NCI-H146 (cell line): ENCODE measurements at places on chromosomes 5 and 9.

DNA sequence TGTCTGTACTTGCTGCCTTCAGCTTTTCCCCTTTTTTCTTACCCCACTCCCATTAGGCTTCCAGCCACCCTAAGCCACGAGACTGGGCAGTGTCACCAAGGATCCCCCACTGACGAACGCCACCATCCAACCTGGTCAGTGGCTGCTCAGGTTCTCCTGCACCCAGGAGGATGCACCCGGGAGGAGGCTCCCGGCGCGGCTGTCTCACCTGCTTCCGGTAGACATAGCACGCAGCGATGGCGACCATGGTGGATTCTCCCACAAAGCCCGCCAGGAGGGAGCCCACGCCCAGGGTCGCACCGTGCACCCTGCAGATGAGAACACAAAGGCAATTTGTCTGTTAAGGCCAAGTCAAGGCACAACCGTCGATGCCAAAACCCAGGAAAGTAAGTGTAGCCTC is 48.1 kb downstream of the OTULIN start:
- DNase-seq = no peak

DNA sequence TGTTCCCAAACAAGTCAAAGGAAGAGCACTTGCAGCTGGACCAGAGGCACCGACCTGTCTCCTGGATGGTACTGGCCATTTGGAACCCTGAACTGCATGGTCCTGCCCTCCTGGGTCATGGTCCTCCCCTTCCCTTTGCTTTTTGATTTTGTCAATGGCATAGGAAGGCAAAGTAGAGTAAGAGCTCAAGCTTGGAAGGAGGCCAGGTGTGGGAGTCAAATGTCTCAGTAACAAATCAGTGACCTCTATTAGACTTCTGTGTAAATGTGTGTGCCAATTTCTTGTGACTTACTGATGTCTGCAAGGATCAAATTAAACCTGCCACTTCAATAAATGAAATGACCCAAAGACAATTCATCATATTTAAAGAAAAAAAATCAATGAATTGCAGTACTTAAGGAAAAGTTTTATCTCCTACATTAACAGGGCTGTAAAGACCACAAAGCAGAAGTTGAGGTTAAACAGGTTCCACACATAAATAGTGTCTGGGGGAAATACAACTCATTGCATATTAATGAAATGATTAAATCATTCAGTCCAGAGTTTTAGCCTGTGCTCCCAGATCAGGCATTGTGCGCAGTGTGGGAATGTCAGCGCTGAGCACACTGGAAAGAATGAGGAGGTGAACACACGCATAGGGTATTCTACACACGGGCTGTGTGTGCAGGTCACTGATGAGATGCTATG is 32.7 kb downstream of the OSMR start:
- DNase-seq = no peak

DNA sequence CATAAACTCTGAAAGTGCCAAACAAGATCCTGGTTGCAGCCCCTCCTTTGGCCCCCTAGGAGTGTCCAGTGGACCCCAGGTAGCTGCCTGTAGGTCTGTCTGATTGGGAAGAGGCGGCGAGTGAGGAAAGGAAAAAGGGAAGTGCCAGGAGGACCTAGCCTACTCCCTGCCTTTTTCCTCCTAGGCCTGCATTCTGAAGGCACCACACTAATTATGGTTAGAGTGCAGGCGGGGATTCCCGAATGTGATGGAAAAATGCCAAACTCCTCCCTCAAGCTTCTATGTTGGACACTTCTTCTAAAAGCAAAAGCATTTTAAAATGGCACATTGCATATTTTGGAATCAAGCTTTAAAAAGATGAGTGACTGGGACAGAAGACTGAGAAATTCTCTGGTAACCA is 83.2 kb upstream of the SMIM15 start:
- DNase-seq = peak; percentile 25

- DNase-seq = no peak
Measured at GRCh38 chr5:143695244-143695864, 116.6 kb upstream of the HMHB1 start.

DNA sequence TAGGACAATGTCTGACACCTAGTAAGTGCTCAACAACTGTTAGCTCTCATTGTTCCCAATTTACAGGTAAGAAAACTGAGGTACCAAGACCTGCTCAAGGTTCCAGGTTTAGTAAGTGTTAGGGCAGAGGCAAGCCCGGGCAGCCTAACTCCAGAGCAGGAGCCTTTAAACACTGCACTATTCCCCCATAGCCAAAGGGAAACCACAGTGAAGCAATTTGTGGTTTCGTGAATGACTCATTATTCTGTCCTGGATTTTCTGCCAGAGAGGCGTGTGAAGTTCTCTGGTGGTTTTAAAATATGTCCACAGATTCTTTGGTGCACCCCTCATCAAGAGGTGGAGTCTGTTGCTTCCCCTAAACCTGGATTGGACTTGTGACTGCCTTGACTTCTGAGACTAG is 1.0 kb upstream of the MCC start:
- no peak for DNase-seq

DNA sequence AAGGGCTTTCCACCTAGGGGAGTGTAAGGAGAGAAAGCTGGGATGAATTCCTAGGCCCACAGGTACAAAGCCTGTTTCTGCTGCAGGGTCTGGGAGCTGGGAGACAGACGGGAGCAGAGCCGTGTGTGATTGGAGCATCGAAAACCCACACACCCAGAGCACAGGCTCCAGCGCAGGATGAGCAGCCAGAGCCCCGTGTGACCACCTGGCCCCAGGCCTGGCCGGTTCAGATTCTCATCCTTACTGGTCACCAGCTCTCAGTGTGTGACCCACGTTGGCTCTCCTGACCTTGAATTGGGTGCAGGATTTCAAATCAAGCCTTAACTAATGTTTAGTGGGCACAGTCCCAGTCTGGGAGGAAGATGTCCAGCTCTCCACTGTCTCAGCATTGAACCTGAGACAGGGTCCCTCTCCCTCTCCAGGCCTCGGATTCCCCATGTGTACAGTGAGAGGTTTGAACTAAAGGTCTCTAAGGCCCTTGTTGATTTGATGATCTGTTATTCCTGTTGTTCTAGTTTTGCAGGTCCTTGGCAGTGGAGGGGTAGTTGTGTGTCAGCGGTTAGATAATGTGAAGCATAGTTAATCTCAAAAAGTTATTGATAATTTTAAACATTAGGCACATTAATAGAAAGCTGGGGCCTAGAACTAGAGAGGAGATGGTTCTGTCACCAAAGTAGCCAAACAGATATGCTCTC is 50.1 kb downstream of the PPARGC1B start:
- no peak for DNase-seq

DNA sequence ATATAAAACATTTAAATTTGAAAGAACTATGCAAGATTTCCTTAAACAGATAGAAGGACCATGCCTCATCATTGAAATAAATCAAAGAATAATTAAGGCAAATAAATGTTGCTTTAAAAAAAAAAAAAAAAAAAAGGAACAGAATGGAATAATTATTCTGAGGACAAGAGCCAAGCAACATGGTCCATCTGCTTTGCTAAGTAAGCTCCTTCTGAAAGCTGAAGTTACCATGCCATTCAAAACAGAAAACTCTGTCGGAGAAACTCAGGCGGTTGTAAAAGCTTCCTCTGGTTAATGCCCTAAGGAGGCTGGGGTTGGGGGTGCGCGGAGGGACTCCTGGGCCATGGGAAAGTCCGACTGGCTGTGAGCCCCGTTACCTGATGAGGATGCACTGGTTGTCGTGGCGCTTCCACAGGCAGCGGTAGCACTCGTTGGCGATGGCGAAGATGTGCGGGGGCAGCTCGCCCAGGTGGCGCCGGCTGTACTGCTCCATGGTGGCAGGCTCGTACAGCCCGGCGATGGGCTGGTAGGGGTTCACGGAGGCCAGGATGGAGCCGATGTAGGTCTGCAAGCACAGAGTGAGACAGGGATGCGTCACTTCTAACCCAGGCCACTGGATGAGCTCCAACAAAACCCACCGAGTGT is 141.7 kb downstream of the MYO10 start:
- no peak for DNase-seq

DNA sequence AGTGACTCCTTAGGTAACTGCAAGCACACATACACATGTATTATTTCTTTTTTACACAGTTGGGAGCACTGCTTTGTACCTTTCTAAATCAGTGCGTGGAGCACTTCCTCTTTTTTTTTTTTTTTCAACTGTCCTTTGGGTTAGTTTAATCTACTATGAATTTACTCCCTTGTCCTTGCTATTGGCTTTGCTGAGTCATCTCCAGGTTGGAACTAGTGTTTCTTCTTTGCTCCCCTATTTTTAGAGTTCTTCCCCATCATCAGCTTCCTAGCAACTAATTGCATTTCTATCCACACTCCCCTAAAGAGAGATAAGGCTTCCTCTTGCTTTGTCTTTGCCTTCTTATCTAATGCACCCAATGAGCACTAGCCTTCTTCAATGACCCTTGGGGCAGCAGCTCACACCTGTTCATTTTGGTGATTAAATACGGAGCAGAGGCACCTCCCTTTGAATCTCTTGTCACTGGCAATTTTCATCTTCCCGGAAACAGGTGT is 24.3 kb downstream of the S100Z start:
- DNase-seq = peak; percentile 81
